ENCODE measurements at places on chromosomes 16 and 17.

DNA sequence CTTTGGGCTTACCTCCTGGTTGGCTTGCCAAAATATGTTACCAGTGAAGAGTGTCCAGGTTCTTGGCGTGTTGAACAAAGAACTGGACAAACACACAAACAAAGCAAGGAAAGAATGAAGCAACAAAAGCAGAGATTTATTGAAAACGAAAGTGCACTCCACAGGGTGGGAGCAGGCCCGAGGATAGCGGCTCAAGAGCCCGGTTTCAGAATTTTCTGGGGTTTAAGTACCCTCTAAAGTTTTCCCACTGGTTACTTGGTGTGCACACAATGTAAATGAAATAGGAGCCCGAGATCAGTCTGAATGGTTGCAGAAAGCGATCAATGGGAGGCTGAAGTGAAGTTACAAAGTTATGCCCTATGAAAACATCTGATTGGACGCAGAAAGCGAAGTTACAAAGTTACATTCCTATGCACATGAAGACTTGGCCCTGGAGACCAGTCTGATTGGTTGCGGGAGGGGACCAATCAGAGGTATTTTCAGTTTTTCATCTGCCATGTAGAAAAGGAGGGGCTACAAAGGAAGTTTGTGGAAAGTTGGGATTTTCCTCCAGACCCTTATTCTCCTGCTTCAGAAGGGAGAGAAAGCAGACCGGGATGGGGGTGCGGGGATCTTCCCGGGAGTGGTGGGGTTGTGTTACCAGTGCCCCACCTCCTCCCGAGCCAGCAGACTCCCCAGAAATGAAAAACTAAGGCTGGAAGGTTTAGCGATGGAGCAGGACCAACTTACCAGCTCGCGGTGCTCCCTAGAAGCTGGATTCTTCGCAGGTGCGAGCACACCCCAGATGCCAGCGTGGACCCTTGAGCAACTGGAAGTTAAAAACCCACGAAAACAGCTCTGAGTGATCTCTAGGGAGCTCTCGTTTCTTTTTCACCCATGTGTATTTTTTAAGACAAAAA, at the start of gene SLFN12:
Gene SLFN12 (minus strand): TSS at position 325 of the 899 bp plus-strand sequence. CDS start 9,472 bp downstream, outside the sequence.
- DNase-seq = no peak

DNA sequence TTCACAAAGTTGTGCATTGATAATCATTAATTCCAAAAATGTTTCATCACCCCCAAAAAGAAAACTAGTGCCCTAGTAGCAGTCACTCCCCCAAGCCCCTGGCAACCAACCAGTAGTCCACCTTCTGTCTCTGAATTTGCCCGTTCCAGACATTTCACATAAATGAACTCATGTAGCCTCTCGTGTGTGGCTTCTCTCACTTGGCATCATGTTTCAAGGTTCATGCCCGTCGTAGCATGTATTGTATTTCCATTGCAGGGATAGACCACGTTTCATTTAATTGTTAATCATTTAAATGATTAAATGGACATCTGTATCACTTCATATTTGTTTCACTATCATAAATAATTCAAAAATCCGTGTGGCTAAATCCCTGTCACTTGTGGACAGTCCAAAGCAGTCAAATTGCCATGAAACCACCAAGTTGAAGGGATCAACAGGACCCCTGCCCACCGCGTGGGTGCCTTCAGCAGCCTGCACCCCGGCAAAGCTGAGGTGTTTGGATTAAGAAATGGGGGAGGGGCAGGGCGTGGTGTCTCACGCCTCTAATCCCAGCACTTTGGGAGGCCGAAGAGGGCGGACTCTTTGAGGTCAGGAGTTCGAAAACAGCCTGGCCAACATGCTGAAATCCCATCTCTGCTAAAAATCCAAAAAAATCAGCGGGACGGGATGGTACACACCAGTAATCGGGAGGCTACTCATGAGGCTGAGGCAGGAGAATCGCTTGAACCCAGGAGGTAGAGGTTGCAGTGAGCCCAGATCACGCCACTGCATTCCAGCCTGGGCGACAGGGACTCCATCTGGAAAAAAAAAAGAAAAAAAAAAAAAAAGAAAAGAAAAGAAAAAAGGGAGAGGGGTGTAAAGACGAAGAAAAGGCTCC, 8.7 kb upstream of the FLYWCH2 start:
- no peak for DNase-seq

- no peak for DNase-seq
Observed at GRCh38 chr17:27494192-27495091, 38.2 kb downstream of the KSR1 start.

GRCh38 chr17:20053361-20053964, 44.3 kb downstream of the SPECC1 start:
- no peak for DNase-seq

- DNase-seq = no peak
Observed at GRCh38 chr16:55555436-55555835, 11.0 kb upstream of the CAPNS2 start.

DNA sequence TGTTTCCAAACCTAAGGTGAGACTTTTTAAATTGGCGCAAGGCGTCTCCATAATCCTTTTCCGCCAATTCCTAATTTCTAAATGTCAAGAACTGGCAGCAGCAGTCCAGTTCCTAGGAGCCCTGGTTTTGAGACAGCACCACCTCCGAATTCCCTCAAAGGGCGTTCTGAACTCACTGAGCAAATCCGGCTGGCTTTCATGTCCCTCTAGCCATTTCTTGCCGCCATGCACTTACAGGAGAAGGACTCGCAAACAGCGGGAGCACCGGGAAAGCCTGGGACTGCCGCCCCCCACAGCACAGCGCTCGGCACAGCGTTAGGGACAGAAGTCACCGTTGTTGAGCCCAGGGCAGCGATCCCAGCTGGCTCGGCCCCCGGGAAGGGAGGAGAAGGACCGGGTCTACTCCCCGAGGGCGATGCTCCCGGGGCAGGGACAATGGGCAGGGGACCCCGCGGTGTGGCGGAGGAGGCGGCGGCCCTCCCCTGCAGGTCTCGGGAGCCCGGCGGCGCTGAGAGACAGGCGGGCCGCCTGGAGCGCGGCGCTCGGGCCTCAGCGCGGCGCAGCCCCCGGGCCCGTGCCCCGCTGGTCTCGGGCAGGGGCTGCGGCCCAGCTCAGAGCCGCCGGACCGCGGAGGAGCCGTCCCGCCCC, 545 bp downstream of the ARHGAP17 start:
- no peak for DNase-seq

DNA sequence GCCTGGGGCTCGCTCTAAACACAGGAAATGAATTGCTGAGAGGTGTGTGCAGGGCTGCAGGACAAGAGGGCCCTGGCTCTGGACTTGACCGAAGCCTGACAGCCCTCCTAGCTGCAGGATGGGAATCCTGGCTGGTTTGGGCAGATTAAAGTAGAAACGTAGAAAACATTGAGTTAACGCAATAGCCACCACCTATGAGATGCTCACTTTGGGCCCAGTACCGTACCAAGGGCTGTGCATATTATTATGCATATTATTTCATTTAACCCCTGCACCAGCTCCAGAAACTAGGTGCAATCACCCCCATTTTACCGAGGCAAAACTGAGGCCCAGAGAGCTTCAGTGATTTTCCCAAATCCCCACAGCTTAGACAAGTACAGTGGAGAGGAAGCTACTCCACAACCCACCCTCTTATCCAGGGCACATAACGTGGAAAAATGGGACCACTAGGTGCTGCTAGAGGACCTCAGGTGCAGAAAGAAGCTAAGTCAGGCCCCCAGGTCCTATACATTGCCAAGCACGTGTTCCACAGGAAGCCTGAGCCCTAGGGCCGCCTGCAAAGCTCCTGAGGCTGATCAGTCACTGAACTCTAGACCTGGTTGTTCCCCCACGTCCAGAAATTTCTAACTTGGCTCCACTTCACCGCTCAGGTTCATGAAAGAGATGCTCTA, 79.2 kb downstream of the MYH11 start:
- no peak for DNase-seq

- no peak for DNase-seq
Observed at GRCh38 chr16:67186550-67186950, 2.8 kb upstream of the MATCAP1 start.

GRCh38 chr16:24381470-24382118, 125.5 kb downstream of the CACNG3 start:
- DNase-seq = no peak

Data from NCI-H2081 treated with DMSO at 0.1 percent for 48 hours (cell line).